ENCODE measurements at places on chromosomes 3 and 15. TPM values are rescaled to one million over a fixed set of nuclear protein-coding genes. Genes with fewer than 3 reads are reported as not detected.

PLD1 gene
- total RNA-seq, result 52.8 TPM

GOLGA8J gene
- not detected for total RNA-seq

COMMD4 gene
- 40.8 TPM for total RNA-seq

CNTN4 gene
- 2.4 TPM for total RNA-seq

RPL29 gene
- total RNA-seq, result 611 TPM

SLC12A1 gene
- total RNA-seq, result not detected

ZNF860 gene
- total RNA-seq, result not detected

DNAH1 gene
- total RNA-seq, result 2.6 TPM

SCAANT1 gene
- not detected for total RNA-seq

MOBP gene
- total RNA-seq, result not detected

STRIT1 gene
- total RNA-seq, result 2.3 TPM

VEPH1 gene
- total RNA-seq, result 0.85 TPM
